ENCODE measurements at places on chromosomes 6 and 20. TPM values are rescaled to one million over a fixed set of nuclear protein-coding genes. Genes with fewer than 3 reads are reported as not detected.

CRIP3 gene
- total RNA-seq = 0.66 TPM

MUC22 gene
- total RNA-seq = not detected

CST4 gene
- total RNA-seq = not detected

HLA-DPA1 gene
- not detected for total RNA-seq
